ENCODE measurements at places on chromosomes 11 and 22.
A peak's percentile ranks its signal among the peaks of the same experiment; 100 is the strongest.

GRCh38 chr11:134332189-134332631, 422 bp downstream of the GLB1L2 start:
- no peak for DNase-seq

- peak; percentile 36 for DNase-seq
Measured at GRCh38 chr11:68002938-68003845, 705 bp downstream of the UNC93B1 start.

DNA sequence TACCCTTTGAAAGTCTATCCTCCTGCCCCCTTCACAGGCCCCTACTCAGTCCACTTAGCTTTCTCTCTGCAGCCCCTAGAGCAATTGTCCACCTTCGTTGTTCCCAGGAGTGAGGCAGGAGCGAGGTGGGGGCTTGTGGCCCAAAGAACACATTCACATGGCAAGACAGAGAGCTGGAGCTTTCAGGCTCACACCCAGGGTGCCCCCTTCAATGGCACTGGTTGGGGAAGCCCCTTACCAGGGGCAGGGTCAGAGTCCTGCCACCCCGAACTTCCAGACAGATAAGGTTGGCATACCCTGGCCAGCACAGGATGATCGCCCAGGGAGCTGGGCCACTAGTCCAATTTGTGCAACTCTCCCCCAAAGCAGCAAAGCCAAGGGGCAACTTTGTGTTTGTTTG, 6.2 kb upstream of the SLC5A4 start:
- no peak for DNase-seq

- no peak for DNase-seq
Measured at GRCh38 chr11:104876324-104876723, 21.9 kb downstream of the CASP12 start.

DNA sequence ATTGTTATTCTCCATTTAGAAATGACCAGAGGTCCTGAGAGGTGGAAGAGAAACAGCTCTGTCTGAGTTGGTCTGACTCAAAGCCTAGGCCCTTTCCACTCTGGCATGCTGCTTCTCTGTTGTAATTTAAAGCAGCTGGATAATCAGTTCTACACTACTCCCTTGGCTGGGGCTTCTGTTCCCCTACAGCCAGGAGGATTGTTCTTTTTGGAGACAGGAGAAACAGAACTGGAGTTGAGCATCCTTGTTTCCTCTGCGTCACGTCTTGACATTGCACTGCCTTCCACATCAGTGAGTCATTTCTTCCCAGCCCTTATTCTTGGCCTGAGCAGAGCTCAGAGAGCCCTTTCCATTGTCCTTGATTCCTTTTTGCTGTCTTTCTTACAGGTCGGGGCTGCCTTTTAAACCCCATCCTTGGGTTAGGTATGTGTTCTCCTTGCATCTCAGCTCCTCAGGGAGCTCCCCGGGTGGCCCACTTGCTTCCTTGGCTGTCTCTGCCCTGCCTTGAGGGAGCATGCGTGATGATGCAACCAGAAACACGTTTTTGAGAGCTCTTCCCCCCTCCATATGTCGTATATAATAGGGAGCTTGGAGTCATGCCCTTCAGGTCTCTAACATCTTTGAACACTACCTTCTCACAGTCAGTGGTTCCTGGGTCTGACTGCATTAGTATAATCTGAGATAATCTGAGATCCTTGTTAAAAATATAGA, 35.7 kb downstream of the CYB5R2 start:
- DNase-seq: peak; percentile 91

GRCh38 chr11:22976146-22976545, 115.9 kb upstream of the CCDC179 start:
- no peak for DNase-seq

DNA sequence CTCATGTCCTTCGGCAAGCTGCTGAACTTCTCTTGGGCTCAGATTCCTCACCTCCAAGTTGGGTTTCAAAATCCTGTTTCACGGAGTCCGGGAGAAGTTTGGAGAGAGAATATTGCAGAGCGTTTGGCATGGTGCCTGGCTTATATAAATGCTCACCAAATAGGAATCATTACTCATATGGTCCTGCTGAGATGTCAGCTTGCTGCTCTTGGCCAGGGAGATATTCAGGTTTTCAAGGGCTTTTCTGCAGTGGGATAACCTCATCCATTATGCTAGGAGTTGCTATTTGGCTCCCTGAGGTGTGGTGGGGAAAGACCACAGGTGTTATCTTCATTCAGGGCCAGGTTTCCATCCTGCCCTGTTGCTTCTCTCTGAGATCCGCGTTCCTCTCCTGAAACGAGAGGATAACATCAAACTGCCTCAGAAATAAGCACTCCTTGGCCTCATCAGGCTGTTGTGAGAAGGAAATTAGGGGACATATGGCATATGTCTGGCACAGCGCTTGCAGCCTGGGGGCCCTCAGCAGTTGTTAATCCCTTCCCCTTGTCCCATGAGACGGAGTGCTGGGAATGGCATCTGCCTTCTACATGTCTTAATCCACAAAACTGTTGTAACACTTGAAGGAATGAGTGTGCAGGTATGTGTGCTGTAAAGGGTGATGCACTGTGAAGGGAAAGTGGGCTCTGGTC, 29.9 kb upstream of the ACER3 start:
- peak; percentile 51 for DNase-seq

GRCh38 chr11:77821349-77821851, 456 bp downstream of the AAMDC start:
- DNase-seq: peak; percentile 47

- DNase-seq: no peak
Measured at GRCh38 chr22:44719586-44720368, 17.8 kb downstream of the PRR5 start.

- no peak for DNase-seq
Measured at GRCh38 chr11:117181586-117182550, 3.3 kb downstream of the SIDT2 start.

DNA sequence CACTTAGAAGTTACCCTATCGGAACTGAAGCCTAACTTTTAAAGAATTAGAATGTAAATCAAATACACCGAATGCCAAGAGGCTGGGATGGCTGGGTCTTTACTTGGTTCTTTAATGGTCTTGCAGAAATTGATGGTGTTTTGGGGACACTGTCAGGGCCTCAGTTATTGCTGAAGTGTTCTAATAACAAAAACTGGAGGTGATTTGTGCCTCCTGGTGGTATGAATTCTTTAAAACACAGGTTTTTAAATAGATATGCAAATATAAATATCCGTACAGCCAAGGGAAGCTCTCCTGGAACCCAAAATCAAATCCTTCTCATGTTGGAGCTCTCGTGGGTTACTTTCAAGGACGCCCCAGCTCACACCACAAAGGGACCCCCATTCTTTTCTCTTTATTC, 19.3 kb upstream of the TMPRSS5 start:
- no peak for DNase-seq

- no peak for DNase-seq
Measured at GRCh38 chr11:103530257-103530656, 421.0 kb downstream of the DYNC2H1 start.

GRCh38 chr11:58513747-58514367, 6.0 kb upstream of the OR5B21 start:
- DNase-seq: peak; percentile 75

GRCh38 chr22:23754980-23755636, 883 bp upstream of the VPREB3 start:
- DNase-seq: no peak

- no peak for DNase-seq
Measured at GRCh38 chr11:130163346-130164220, 4.0 kb downstream of the ST14 start.

GRCh38 chr11:23554002-23554401, 693.7 kb upstream of the CCDC179 start:
- DNase-seq: no peak

DNA sequence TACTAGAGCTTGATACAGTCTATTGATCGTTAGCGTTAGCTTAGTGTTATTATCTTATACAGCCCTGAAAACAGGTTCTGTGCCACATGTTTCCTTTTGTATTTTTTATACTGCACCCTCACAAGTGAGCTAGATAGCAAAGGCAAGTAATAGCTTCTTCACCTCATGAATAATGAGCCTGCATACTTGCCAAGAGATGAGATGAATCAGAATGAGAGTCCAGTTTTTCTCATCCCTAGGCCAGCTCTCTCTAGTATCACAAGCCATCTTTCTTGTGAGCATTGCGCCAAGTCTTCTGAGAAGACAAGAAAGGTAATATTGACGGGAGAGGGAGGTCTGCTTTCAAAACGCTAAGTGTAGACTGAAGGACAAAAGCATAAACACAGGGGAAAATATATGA, 8.7 kb upstream of the CARD18 start:
- no peak for DNase-seq

GRCh38 chr22:49112661-49113626, 714.7 kb downstream of the BRD1 start:
- DNase-seq: no peak

GRCh38 chr22:23089633-23090456, 19.5 kb downstream of the GNAZ start:
- DNase-seq: no peak

DNA sequence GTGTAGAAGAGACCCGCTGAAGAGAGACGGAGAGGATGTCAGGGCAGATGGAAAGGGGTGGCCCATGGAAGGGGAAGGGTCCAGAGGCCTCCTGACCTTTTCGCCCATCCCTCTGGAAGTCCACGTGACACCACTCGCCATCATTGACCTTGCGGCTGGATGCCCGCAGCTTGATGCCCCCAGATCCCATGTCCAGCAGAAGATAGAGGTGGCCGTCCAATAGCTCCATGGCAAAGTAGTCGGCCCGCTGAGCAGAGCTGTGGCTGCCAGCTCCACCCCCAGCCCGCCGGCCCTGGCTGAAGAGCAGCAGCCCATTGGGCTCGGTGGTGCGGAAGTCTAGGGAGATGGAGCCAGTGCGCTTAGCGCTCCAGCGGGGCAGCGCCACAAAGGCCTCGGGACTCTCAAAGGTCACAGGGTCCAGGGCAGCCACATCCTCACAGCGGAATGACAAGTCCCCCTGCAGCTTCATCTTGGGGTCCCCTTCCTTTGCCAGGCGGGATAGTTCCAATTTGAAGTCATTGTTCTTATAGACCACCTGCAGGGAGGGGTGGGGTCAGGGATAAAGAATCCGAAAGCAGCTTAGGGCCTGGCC, 55.7 kb downstream of the NRXN2 start:
- DNase-seq: no peak

DNA sequence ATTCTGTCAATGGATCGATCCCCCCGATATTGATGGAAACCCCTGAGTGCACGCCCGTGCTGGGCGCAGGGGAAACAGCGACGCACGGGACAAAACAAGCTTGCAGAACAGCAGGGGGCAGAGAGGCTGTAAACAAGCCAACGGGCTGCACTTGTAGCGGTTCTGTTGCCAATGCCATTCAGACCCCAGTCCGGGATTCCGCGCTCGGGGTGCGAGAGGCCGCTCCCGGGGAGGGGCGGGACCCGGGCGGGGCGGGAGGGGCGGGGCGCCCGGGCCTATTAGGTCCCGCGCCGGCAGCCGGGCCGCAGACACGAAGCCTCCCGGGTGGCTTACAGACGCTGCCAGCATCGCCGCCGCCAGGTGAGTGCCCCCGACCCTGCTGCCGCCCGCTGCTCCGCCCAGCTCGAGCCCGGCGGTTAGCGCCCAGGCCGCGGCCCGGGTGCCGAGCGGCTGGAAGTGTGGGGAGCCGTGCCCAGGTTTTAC, at the start of gene BIK:
BIK (plus strand) TSS at position 307 of the 483 bp plus-strand sequence. CDS start 13,273 bp downstream, outside the sequence.
- peak; percentile 38 for DNase-seq

DNA sequence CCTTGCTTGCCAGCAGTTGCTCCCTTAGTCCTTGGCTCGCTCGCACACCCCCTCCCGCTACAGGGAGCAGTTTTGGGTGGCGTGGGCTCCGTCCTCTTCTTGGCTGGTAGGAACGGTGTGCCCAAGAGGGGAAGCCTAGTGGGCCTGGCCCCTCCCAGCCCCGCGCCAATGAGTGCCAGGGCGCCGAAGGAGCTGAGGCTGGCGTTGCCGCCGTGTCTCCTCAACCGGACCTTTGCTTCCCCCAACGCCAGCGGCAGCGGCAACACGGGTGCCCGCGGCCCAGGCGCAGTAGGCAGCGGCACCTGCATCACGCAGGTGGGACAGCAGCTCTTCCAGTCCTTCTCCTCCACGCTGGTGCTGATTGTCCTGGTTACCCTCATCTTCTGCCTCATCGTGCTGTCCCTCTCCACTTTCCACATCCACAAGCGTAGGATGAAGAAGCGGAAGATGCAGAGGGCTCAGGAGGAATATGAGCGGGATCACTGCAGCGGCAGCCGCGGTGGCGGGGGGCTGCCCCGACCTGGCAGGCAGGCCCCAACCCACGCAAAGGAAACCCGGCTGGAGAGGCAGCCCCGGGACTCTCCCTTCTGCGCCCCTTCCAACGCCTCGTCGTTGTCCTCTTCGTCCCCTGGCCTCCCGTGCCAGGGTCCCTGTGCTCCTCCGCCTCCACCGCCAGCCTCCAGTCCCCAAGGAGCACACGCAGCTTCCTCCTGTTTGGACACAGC, 1.6 kb downstream of the C11orf87 start:
- DNase-seq: peak; percentile 11

DNA sequence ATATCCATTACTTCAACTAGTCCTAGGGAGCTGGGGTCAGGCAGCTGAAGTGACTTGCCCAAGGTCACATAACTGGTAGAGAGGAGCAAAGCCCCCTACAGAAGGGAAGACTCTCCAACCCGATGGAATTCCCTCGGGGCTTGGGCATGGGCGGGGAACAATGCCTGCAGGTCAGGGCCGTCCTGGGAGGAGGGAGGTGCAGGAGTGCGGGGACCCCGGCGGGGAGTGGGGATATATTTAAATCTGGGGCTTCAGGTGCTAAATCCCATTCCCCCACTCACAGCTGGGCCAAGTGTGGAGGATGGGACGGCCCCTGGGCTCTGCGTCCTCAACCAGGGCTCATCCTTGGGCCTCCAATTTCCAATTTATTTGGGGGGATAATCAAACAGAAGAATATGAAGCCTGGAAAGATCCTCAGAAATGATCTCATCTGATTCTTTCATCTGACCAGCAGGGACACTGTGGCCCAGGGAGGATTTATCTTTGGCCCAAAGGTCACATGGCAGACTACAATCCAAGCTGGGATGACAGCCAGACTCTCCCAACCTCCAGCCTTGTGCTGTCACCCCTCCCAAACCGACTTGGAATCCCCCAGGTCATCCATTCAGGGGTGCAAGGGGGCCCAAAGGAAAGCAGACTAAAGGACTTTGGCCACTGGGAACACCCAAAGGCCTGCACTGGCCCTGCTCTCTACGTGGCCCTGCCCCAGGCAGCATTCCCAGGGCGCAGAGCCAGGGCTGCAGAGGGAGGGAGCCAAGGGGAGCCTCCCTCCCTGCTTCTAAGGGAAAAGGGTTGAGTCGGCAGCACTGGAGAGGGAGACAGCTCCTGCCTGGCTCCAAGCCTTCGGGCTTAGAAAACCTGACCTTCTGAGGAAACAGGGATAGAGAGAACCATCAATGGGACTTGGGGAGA, 8.7 kb upstream of the C1QTNF6 start:
- peak; percentile 96 for DNase-seq

GRCh38 chr11:61626580-61627380, 45.9 kb upstream of the SYT7 start:
- no peak for DNase-seq

GRCh38 chr22:16866167-16866566, 41.0 kb upstream of the XKR3 start:
- no peak for DNase-seq

GRCh38 chr11:133911171-133911570, 45.6 kb downstream of the IGSF9B start:
- peak; percentile 8 for DNase-seq

DNA sequence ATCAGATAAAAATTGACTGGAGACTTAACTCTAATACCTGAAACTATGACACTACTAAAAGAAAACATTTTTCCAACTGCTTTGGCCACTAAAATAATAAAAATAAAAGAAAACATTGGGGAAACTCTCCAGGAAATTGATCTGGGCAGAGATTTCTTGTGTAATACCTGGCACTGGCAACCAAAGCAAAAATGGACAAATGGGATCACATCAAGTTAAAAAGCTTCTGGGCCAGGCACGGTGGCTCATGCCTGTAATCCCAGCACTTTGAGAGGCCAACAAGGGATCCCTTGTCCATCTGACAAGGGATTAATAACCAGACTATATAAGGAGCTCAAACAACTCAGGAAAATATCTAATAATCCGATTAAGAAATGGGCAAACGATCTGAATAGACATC, 64.6 kb upstream of the RAB1B start:
- DNase-seq: no peak

Data from AG08395 (cell line).